Activated CD4-positive, alpha-beta T cell treated with anti-CD3 and anti-CD28 coated beads, Interleukin-2, amount 50 U/mL, for 1 hour (primary cell): ENCODE measurements at places on chromosomes 7 and 10.

DNA sequence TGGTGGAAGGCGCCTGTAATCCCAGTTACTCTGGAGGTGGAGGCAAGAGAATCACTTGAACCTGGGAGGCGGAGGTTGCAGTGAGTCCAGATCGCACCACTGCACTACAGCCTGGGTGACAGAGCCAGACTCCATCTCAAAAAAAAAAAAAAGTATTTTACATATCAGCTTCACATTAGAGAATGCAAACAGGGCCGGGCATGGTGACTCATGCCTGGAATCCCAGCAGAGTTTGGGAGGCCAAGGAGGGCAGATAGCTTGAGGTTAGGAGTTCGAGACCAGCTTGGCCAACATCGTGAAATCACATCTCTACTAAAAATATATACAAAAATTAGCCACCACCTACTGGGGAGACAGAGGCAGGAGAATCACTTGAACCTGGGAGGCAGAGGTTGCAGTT lies 31.6 kb downstream of the USP54 start:
- no peak for DNase-seq

- DNase-seq: no peak
Observed at GRCh38 chr7:139823959-139824521, 5.0 kb upstream of the TBXAS1 start.

DNA sequence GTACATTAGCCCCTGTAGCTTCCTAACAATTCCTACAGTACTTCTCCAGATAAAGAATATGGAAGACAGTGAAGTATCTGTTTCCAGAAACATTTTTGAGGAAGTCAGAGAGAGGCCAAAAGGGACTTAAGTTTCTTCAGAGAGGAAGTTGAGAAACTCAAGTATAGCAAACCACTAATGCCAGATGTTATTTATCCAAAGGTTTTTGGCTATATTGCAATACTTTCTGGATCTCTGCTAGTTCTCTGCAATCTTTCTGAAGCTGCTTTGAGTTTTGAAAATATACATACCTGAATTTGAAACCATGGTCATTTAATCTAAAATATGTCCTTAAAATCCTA lies 64.7 kb downstream of the BICC1 start:
- no peak for DNase-seq

- no peak for DNase-seq
Observed at GRCh38 chr7:137480401-137480800, 136.9 kb upstream of the PTN start.

DNA sequence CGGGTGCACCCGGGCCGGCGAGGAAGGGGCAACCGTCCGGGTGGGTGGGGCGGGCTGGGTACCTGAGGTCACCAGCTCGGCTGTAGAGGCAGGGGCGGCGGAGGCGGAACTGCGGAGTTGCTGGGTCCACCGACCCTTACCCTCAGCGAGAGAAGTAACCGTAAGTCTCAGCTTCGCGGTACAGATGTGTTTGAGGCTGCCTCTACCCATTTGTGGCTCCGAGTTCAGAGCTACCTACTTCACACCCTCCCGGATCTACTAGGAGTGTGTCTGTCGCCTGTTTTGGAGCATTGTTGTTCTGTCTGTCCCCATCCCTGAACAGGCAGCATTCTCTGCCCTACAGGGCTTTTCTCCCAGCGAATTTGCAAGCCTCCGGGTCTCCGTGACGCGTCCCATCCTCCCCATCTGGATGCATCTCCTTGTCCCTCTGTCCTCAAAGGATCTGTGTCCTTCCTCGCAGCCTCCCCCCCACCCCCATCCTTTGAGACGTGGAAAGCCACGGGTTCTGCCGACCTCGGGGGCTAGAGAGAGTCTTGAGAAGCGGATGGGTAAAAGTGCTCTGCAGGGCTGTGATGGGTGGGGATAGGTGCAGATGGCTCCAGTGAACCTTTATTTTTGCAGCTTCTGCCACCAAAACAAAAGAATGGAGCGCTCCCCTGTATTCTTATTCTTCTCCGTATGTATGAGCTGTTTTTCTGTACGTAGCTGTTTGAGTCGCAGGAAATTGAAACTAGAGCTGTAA lies 757 bp downstream of the ANKIB1 start:
- peak; percentile 10 for DNase-seq

DNA sequence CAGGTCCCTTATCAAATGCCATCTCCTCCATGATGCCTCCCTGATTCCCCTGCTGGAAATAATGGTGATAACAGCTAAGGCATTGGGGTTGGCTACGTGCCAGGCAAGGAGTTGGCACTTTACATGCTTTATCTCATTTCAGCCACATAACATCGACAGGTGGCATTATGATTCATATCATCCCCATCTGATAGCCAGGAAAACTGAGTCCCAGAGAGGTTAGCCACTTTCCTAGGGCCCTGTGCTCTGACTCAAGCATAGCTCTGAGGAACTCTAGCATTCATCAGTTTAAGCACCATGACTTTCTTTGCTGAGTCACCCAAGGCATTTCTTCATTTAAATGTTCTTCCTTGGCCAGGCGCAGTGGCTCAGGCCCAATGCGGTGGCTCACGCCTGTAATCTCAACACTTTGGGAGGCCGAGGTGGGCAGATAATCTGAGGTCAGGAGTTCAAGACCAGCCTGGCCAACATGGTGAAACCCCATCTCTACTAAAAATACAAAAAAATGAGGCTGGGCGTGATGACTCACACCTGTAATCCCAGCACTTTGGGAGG lies 6.6 kb downstream of the LEP start:
- DNase-seq: no peak

DNA sequence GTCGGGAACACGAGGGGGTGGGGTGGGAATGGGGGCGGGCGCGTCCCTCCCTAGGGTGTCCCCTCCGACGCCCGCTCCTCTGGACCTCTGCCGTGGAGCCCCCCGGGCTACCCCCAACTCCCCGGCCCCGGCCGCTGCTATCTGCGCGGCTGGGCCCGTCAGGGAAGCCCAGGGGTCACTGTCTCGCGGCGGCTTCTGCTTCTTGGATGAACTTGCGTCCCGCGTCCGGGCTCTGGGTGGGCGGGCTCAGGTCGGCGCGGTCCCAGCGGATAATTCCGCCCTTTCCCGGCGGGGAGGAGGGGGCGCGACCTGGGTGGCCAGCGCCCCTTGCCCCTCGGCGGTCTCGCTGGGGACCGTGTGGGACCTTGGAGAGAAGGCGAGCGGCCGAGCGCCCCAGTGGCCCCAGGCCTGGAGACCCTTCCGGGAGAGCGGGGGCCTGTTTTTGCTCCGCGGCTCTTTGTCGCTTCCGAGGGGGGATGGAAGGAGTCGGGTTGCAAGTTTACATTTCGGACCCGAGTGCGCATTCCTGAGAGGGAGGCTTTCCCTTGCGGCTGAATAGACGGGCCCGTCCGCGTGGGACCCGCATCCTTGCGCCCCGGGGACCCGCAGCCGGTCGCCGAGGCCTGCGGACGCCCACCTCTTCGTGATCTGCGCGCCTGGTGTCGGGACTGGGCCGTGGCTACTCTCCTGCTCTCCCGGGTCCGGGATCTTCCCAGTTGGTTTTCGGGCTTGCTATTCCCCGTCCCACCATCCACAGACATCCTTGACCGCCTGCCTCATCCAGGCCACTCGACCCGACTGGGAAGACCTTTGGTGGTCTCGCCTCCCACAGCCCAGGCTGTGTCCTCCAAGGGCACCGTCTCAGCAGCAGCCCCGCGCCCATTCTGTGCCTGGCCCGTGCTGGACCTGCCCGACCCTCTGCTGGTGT lies 812 bp downstream of the DOCK1 start:
- DNase-seq: no peak

GRCh38 chr10:7436490-7437100 lies 25.8 kb upstream of the SFMBT2 start:
- no peak for DNase-seq
